ENCODE measurements at places on chromosomes 1 and 21. TPM values are rescaled to one million over a fixed set of nuclear protein-coding genes. Genes with fewer than 3 reads are reported as not detected.

AMY1B gene
- not detected for total RNA-seq

NBPF3 gene
- 35.5 TPM for total RNA-seq

DNA sequence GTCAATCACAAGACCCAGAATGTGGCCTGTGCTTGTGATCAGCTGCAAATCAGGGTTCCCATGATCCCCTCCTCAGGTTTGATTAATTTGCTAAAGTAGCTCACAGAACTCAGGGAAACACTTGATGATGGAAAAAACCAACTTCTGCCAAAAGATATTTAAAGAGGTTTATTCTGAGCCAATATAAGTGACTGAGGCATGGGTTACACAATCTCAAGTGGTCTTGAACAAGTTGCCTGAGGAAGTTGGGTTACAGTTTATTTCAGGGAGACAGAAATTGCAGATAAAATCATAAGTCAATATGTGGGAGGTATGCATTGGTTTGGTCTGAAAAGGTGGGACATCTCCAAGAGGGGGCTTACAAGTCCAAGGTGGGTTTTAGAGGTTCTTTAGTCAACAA, 243.1 kb downstream of the S1PR1 start:
- no peak for DNase-seq

KPRP gene
- total RNA-seq, result not detected

RGS4 gene
- 16.6 TPM for total RNA-seq

GRCh38 chr1:167666416-167666815, 36.4 kb downstream of the RCSD1 start:
- peak; percentile 48 for DNase-seq

- DNase-seq, result no peak
Measured at GRCh38 chr1:205329719-205330118, 8.2 kb upstream of the NUAK2 start.

C21orf58 gene
- total RNA-seq, result 15.3 TPM

BRINP3 gene
- not detected for total RNA-seq

DNA sequence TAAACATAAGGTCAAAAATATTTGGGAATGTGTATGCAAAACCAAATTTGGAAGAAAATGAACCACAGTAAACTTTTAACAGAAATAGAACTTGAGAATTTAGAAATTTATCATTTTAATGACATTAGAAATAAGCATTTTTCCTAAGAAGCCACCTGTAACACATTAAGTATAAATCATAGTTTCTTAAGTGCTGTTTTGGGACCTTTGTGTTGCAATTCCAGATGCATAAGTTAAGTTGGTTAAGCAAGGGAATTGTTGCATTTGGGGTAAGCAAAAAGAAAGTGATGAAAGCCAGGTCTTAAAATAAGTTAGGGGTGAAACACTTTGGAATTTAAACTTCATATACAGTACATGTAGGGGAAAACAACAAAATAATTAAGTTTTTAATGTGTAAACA, 49.8 kb downstream of the CDKN2C start:
- no peak for DNase-seq

GRCh38 chr1:201728731-201729130, 100.2 kb upstream of the IPO9 start:
- DNase-seq, result no peak

- no peak for DNase-seq
Measured at GRCh38 chr1:65434760-65435159, 14.3 kb downstream of the LEPR start.

COL6A1 gene
- 487 TPM for total RNA-seq

DNA sequence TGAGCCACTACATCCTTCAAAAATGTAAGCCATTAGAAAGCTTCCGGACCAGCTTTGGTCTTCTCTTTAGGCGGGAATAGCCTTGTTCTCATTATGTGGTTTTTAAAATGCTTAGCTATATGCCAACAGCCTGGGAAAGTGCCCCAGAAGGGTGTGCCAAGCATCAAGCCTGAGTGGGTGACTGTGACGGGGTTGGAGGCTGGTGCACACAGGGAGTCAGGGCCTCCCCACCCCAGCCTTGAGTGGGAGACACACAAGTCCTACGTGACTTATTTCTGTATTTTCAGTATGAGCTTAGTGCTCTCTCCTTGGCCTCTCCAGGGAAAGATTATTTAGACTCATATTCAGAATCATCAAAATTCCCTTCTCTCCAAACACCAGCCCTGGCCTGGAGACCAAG, 9.8 kb downstream of the UBASH3A start:
- DNase-seq, result no peak

DNA sequence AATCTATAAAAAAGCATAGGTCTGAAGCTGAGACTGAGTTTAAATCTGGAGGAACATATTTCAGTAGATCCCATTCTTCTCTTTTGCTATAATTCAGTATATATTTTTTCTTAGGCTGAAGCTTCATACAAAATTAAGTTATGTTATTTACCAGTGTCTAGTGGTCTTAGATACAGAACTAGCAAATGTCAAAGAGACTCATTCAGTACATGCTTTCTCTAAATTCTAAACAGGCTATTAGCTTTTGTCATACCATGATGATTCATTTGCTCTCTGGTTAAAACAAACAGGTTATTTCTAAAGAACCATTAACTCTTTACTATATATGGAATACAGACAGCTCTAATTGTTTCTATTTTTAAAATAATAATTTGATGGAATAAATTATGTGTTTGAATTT, 1170.2 kb upstream of the PRMT6 start:
- DNase-seq, result peak; percentile 22

DNA sequence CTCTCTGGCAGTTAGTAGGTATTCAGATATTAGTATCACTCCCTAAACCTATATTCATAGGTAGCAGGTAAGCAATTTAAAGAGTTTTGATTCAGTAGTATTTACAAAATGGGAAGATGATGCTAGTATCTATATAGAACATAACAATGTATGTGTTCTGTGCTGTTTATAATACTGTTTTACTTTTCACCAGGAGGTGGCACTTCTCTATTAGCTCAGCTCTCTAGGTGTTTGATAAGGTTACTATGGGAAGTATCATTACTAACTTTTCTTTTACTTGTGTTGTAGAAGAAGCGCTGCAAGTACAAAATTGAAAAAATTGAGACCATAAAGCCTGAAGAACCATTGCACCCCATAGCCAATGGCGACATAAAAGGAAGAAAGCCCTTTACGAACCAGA, 49.4 kb upstream of the FASLG start:
- peak; percentile 88 for DNase-seq

SKI gene
- 28.3 TPM for total RNA-seq

GRCh38 chr21:41615613-41616012, 107.7 kb upstream of the TMPRSS2 start:
- peak; percentile 59 for DNase-seq
